Smooth muscle cell of trachea (primary cell): ENCODE measurements at places on chromosomes 4 and X. TPM values are rescaled to one million over a fixed set of nuclear protein-coding genes. Genes with fewer than 3 reads are reported as not detected.

The SSX2 gene
- not detected in 2 replicates for total RNA-seq

The ADH4 gene
- not detected in 2 replicates for total RNA-seq

The CACNA1F gene
- under 0.01 TPM in 2 replicates for total RNA-seq

The RBMXL3 gene
- total RNA-seq = not detected in 2 replicates

The MTNR1A gene
- not detected in 2 replicates for total RNA-seq

The CT45A1 gene
- total RNA-seq = not detected in 2 replicates

The PPP4R3C gene
- total RNA-seq = not detected in 2 replicates

The NPY1R gene
- total RNA-seq = not detected in 2 replicates

The NUDT10 gene
- 3.6 and 5.2 TPM in 2 replicates for total RNA-seq

The KLHL4 gene
- total RNA-seq = under 0.01 and 0.58 TPM in 2 replicates
